ENCODE measurements at places on chromosomes 1 and 21.

GRCh38 chr1:48718116-48718630 lies 58.5 kb downstream of the BEND5 start:
- DNase-seq, result no peak

DNA sequence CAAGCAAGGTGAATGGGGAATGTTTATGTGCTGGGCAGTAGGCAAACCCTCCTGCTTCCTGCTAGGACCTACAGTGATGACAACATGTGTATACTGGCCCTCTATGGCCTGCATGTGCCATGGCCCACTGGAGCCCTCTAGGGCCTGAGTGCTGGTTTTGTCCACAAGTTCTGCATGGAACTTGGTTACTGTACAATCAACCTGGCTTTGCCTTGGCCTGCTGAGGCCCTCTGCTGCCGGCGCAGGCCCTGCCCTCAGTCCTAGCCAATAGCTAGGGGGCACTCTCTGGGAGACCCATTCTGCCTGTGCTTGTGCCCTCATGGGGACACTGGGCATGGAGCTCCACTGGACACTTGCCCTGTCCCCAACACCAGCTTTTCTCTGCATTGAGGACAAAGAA lies 138.6 kb upstream of the NGF start:
- DNase-seq, result no peak

GRCh38 chr21:45097827-45098387 lies 23.5 kb downstream of the ADARB1 start:
- DNase-seq, result no peak

- DNase-seq, result no peak
Observed at GRCh38 chr1:235455823-235456222, 48.4 kb downstream of the B3GALNT2 start.

DNA sequence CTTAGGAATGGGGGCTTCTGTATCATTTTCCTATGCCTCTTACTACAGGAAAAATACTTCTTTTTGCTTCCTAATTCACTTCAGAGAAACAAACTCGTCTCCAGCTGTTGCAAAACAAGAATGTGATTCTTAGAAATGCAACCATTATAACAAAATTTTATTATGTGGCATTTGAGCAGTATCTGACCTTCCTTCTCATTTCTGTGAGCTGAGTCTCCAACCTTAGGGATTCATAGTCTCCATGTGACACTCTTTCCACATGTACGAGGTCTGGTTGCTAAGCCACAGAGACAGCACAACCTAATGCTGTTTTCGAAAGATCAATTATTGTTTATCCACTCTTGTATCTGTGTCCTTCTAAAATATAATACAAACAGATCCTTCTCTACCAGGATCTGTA lies 75.3 kb upstream of the RGS4 start:
- no peak for DNase-seq

GRCh38 chr1:200267937-200268336 lies 141.9 kb downstream of the ZNF281 start:
- DNase-seq, result no peak
